Stimulated activated CD4-positive, alpha-beta T cell treated with anti-CD3 and anti-CD28 coated beads, Interleukin-4, amount 100 ng/mL, for 48 hours (primary cell): ENCODE measurements at places on chromosomes 2 and 18.

DNA sequence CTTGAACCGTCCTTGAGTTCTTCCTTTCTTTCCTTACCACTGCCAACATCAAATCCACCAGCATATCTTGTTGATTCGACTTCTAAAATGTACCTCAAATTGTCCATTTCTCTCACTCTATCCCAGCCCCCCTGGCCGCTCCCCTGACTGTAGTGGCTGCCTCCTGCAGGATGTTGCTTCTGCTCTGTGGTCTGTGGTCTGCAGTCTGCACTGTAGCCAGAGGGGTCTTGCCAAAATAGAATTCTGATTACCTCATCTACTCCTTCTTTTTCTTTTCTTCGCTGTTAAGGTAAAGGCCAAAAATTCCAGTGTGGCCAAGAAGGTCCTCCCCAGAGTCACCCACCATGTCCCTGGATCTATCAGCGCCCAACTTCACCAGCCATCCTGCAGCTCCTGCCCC, 79.5 kb upstream of the ALPP start:
- DNase-seq, result no peak

DNA sequence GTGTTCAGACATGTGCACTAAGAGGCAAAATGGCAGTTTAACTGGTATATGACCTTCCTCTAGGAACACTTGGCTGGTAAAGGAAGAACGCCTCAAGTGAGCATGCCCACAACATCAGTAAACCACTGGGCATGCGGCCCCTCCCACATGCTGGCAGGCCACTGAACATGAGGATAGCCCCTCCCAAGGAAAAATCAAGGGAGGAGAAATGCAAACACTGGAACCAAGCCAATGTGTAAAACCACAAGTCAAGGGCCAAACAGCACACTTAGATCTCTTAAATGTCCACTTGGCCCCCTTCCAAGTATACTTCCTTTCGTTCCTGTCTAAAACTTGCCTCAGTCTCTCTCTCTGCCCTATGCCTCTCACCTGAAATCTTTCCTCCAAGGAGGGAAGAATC, 980.8 kb downstream of the TSN start:
- no peak for DNase-seq

GRCh38 chr2:136422512-136422911, 304.6 kb upstream of the CXCR4 start:
- no peak for DNase-seq

DNA sequence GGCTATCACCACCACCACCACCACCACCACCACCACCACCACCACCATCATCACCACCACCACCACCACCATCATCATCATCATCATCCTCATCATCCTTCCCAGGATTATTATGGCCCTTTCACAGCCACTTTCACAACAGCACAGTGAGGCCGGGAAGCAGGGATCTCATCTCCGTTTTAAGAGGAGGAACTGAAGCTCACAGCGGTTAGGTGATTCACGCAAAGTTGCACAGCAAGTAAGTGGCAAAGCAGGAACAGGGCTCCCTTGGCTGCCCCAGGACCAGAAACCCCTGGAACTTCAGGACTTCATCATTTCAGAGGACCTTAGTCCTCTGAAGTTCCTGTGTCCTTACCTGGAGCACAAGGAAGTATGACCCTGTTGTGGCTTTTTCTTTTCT, 26.8 kb downstream of the MRPL35 start:
- no peak for DNase-seq

- DNase-seq, result no peak
These were observed 590 bp downstream of the MDH1 start for GRCh38 chr2:63589148-63589958.

- no peak for DNase-seq
These were observed 5.1 kb downstream of the AFF3 start for GRCh38 chr2:100137318-100137717.

DNA sequence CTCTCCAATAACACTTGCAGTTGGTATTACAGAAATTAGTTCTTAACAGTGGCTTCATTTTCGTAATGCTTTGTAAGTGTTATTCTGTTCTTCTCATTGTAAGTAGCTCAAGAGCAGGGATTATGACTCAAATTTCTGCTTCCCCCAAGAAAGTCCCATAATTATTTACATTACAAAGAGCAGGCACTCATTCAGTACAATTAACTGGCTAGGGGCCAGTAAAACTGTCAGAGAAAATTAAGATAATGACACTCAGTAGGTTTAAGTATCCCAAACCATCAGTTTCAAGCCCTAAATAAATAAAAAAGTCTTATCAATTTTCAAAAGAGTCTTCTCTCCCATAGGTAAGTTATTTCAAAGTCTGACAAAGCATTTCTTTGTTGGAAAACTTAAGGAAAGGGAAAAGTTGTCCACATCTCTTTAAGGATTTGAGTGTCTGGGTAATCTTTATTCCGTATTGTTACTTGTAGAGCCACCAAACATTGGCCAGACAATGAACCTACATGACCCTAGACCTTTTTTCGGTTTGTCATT, 137.1 kb downstream of the ARHGAP28 start:
- DNase-seq, result no peak

GRCh38 chr2:238947243-238947760, 99.4 kb downstream of the TWIST2 start:
- no peak for DNase-seq

DNA sequence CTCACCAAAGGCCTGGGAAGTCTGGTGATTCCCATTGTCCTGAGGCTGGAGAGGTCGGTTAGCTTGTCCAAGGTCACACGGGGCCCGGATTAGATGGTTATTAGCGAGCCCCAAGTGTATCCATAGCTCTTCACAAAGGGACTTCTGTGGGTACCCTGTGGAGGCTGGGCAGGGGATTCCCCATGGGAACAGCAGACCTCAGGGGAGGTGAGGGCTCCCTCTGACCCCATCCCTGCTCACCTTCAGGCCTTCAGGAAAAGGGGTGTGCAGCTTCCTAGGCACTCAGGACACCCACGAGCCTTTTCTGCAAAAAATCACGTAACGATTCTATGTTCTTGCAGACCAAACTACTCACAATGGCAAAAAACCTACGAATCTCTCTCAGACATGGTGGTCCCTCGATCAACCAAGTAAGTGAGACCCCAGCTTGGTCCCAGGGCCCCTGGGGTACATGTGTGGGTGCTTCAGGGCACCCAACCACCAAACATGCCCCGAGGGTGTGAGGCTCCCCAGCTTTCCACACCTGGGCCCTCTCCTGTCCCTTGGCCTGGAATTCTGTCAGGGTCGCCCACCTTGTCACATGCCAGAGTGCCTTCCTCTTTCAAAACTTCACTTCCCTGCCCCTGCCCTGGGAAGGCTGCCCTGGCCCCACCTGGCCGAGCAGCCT, 40.3 kb downstream of the PDIA6 start:
- DNase-seq, result no peak

DNA sequence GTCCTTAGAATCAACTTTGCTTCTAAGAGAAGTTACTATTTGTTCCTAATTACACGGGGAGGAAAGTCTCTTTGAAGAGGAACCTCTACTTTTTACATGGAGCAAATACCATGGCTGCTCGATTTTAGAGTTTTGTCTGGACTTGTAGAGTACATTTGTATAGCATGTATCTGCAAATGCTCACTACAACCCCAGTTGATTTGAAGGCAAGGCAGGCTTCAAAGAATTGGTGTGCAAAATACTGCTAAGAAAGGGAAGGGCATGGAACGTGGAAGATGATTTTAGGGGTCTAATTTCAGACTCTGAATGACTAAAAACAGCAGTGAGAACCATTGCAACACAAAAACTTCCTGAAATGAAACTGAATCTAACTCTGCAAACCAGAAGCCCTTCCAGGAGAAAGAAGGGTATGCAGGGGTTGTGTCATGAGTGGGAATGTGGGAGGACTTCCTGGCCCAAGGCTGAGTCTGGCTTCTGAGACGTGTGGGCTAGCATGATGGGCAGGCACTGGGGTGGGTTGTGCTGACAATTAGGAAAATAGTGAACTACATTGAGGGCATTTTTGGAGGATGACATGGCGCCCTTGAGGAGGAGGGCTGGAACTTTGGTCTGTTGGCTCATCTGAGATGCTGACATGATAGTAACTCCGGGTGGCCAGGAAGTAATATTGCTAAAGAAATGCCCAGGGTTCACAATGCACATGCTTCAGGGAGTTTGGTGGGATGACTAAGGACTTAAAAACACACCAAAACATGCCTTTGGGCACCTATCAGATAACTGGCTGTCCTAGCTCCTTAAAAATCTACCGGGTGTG, 18.9 kb upstream of the IL1R2 start:
- DNase-seq, result no peak

GRCh38 chr18:38450876-38451275, 885.3 kb upstream of the CELF4 start:
- DNase-seq, result no peak

DNA sequence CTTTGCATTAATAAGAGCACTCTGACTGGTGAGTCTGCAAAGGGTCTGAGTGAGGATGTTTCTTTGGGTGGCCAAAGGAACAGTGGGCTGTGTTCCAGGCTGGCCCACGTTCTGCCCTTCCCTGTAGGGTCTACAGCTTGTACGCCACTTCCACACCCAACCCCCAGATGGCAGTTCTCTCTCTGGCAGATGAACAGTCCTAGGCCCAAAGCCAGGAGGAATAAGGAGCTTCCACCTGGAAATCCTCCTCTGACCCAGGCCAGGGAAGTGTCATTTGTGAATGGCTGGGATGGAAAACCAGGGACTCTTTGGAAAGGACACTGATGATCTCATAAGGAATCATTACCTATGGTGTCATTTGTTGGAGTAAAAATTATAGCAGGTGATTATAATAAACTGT, 6.6 kb downstream of the OTOF start:
- no peak for DNase-seq

DNA sequence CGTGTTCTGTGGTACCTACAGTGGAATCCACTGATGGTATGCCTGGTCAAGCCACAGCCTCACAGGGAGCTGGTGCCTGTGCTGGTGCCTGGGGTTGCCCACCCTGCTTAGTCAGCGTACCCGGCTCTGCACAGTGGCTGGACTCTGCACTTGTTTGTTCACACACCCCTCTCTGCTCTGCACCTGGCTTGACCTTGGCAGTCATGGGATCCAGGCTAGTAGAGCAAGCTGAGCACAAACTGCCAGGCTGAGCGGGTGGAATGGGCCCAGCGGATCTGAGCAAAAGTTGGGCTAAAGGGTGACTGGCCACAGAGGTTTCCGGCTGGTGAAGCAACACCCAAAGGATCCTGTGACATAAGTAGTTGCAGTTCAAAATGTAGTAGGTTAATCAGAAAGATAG, 163.5 kb downstream of the CDH19 start:
- DNase-seq, result no peak

DNA sequence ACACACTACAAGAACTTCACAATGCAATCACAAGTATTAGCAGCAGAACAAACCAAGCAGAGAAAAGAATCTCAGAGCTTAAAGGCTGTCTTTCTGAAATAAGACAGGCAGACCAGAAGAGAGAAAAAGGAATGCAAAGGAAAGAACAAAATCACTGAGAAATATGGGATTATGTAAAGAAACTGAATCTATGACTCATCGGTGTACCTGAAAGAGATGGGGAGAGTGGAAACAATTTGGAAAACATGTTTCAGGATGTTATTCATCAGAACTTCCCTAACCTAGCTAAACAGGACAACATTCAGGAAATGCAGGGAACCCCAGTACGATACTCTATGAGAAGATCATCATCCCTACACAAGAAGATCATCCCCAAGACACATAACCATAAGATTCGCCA, 499.0 kb upstream of the CHAC2 start:
- no peak for DNase-seq

DNA sequence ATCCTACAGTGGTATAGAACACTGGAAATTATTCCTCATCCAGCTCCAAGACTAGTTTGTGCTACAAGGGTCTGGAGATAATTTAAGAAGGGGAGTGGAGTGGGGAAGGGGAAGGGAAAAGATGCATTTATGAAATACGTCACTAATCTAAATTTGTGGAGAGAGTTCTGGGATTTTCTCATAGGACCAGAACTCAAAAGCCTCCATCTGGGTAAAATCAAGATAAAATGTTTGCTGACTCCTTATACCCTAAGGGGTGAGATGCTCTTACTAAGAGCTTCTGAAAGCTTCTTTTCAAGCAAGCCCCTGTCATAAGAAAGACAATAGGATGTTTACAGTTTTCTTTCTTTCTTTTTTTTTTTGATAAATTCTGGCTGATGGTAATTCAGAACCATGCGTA, 88.5 kb upstream of the RBMS1 start:
- DNase-seq, result no peak

DNA sequence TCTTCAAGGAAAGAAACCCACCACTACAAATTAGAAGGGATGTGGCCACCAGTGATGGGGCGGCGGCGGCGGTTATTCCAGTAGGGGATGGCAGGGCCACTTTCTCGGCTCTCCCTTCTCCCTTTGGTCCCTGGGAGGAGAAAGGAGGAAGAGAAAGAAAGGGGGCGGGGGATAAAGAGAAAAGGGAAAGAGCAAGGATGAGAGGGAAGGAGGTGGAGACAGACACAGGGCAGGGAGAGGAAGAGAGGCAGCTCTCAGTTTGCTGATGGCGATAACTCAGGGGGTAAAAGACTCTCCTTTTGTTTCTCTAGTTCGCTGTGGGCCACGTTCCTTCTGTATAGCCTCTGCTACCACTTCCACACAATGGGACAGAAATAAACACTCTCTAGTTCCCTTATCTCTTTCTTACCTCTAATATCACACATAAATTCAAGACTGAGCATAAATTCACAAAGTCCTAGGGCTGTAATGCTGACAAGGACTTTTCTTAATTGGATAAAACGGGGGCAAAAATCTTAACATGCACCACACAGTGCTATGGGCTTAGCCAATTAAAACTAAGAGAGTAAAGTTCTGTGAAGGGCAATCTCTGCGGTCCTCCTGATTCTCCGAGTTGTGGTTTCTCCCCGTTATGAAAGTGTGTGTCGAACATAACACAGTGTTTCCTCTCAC, 14.6 kb downstream of the SFT2D3 start:
- DNase-seq, result no peak

DNA sequence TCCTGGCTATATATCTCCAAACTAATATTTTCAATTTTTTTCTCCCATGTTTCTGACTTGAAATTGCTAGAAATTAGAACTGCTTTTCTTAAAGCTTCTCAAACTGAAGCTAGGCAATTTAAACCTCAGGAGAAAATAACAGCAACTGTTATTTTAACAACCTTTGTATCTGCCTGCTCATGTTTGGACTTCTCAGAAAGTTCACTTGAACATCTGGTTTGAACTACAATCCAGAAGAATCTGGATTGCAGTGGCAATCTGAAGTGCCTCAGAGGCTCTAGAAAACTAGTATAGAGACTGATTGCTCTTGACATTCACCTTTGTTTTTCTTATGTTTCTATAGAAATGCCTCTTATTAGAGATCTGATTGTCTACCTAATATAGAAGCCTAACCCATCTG, 64.1 kb downstream of the STAT4 start:
- DNase-seq, result no peak
